ENCODE measurements at places on chromosomes 16 and 17.

- no peak for DNase-seq
Observed at GRCh38 chr17:35185849-35186248, 8.3 kb downstream of the SLC35G3 start.

DNA sequence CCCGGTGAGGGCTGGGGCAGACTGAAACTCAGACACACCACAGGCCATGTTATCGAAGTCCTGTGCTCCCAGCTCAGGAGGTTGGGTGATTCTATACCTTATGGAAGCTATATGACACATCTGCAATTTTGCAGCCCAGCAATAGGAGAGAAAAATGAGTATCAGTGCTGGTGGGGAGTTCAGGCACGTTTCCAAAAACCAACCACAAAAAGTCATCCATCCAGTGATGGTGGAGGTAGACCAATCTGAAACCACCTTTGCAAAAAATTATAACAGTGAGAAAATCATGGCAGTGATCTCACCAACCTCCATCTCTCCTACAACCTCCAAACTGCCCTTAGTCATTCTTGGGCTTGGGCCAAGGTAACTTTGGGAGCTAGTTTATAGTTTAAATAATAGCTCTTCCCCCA is 327.9 kb downstream of the SLC39A11 start:
- peak; percentile 7 for DNase-seq

GRCh38 chr16:59320657-59321056 is 586.5 kb upstream of the GOT2 start:
- DNase-seq: no peak

- peak; percentile 81 for DNase-seq
Observed at GRCh38 chr16:57167953-57168352, 17.9 kb downstream of the PSME3IP1 start.

GRCh38 chr17:20009052-20009301 is 182 bp upstream of the SPECC1 start:
- DNase-seq: no peak

GRCh38 chr17:18951941-18952842 is at the start of gene SLC5A10:
Gene SLC5A10, plus strand, starts transcription at chr17:18952165. Its CDS starts 41 bp downstream, at chr17:18952206.
- DNase-seq: no peak

DNA sequence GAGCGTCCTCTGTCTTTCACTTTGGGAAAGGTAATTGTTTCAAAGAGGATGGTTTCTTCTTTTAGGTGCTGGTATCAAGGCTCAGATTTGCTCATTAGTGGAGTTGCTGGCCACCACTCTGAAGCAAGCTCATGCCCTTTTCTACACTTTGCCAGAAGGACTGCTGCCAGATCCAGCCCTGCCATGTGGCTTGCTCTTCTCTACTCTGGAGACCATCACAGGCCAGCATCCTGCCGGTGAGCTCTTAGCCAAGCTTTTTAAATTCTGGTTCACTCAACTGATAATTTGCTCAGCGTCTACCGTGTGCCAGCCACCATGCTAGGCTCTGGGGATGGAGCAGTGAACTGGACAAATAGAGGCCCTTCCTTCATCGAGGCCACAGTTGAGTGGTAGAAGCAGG is 4.3 kb downstream of the COG1 start:
- DNase-seq: no peak

Measured in epithelial cell of esophagus (primary cell).